ENCODE measurements at places on chromosomes 6 and 20.

- no peak for DNase-seq
Measured at GRCh38 chr6:20722455-20722854, 188.2 kb downstream of the CDKAL1 start.

DNA sequence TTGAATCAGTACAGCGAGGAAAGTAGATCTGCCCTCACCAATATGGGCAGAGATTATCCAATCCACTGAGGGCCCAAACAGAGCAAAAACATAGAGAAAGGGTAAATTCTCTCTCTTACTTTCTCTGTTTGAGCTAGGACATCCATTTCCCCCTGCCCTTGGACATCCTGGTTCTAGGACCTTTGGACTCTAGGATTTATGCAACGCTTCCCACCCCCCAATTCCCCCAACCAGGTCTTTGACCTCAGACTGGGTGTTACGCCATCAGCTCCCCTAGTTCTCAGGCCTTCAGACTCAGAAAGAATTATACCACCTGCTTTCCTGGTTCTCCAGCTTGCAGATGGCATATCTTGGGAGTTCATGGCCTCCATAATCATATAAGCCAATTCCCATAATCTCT, 10.2 kb upstream of the B3GAT2 start:
- no peak for DNase-seq

DNA sequence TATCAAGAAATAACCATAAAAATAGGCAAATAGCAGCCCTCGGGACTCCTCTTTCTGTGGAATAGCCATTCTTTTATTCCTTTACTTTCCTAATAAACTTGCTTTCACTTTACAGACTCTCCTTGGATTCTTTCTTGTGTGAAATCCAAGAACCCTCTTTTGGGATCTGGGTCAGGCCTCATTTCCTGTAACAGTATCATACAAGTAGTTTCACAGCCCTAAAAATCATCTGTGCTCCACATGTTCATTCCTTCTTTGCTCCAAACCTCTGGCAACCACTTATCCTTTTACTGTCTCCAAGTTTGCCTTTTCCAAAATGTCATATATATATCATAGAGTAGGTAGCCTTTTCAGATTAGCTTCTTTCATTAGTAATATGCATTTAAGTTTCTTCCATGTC, 13.5 kb upstream of the NT5E start:
- DNase-seq = no peak

GRCh38 chr20:4266183-4266582, 250.8 kb upstream of the RNF24 start:
- DNase-seq = no peak

- no peak for DNase-seq
Measured at GRCh38 chr6:33716890-33717632, 5.6 kb upstream of the UQCC2 start.

GRCh38 chr20:30288346-30288745, 969.1 kb upstream of the DEFB115 start:
- no peak for DNase-seq

- DNase-seq = no peak
Measured at GRCh38 chr6:35080016-35080680, 61.0 kb downstream of the TCP11 start.

- DNase-seq = no peak
Measured at GRCh38 chr6:87705070-87705691, 3.1 kb upstream of the AKIRIN2 start.

GRCh38 chr6:131640100-131640499, 3.0 kb downstream of the ENPP3 start:
- DNase-seq = no peak

- DNase-seq = no peak
Measured at GRCh38 chr6:155036907-155037306, 41.8 kb downstream of the TIAM2 start.

DNA sequence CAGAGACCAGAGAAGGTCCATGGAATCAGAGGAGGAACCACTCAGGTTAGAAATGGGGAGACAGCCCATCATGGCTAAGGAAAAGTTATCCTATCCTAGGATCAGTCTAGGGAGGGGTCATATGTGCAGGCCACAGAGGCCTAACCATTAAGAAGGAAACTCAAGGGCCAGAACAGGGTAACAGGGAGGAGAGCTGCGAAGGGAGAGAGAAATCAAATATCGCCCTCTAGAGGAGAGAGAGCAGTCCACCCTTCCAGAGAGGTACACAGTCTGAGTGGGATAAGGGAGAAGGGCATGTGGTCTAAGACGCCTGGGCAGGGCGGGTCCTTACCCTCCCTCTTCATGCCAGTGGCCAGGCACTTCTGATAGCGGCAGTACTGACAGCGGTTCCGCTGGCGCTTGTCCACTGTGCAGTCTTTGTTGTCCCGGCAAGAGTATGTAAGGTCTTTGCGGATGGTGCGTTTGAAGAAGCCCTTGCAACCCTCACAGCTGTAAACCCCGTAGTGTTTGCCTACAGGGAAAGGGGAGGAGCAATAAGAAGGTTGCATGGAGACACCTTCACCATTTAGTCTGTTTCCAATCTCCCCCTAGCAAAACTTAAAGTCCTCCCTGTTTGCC, 2.9 kb downstream of the RXRB start:
- DNase-seq = peak; percentile 32

DNA sequence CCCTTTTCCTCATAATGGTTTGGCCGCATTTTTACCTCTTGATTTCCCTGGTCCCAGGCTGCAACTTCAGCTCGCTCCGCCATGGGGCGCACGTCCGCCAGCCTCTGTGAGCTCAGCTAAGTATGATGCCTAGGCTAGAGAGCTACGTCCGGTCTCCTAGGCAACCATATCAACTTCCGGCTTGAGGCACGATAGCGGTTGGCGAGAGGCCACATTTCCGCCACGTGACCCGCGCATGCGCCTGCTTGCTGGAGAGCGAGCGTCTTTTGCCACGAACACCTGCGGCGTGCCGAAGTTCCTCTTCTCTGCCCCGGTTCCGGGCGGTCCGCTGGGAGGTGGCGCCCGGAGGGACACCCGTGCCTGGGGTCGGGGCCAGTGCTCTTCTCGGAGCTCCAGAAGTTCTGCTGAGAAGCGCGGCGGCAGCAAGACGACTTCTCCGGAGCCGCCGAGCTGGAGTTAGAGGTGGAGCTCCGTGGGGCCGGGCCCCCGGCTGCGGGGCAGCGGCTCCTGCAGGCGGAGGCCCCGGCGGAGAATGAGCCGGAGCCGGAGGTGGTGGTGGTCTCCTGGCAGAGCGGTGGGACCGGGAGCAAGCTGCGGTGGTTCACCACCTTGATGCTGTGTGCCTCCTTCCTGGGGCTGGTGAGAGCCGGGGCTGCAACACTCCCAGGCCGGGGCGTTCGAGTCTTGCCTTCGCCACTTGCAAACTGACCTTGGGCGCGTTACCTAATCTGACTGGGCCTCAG, 172.0 kb downstream of the SLC16A10 start:
- DNase-seq = peak; percentile 98

DNA sequence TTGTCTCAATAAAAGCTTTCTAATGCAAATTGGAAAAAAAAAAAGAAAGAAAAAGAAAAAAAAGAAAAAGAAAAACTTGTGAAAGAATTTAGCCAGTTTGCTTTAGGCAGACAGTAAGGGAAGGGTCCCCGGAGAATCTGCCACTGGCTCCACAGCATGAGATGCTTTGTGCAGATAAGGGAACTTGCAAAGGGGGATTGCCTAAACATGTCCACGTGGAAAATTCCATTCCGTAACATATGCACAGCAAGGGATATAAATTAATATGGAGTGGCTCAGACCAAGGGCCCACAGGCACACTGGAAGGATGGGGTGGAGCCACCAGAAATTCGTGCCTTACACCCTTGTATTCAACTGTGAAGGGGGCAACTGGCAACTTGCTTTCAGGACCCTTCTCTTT, 45.4 kb downstream of the MKKS start:
- DNase-seq = no peak

DNA sequence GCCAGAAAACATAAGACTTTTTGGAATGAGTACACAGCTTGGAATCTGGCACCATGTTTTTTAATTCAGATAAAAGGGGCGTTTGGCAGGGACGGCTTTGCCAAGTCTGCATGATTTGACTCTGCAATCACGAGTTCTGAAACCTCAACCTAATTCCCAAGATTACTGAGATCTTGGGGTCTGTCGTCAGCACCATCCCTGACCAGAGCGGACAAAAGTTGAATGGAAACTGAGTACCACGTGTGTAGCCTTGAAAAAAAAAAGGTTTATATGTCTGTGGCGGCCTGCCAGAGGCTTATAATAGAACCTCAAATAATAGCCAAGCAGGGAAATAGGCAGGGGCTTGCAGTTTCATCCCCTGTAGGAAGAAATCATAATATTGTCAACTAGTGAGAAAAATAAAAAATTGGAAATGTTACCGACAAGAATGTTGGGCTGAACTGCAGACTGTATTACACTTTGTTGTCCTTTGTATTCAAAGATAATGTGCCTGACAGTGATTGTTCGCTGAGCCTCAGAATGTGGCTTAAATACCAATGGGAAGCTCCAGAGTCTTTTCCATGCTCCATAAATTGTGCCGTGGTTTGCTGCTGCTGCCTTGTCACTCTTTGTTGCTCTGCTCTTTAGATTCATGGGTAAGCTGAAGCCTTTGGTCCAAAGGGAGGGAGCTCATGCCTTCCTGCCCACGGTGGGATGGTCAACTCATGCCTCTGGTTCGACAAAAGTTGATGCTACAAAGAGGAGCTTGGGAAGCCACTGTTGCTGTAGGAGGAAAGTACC, 118.8 kb upstream of the ARID1B start:
- peak; percentile 31 for DNase-seq

DNA sequence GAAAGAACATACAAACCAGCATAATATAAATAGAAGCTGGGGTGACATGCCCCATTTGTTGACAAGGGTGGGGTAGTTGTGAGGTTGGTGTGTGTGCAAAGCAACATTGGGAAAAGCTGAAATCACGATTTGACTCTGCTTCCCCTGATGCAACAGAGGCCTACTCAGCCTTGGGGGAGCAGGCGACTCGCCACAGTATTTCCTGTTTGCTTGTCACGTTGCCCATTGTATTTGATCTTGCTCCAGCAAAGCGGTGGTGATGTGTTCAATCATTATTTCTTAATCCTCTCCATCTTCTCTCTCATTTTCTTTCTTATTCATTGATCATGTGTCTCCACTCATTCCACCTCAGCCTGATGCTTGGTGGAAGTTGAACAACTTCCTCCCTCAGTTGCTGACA, 165.8 kb upstream of the CITED2 start:
- no peak for DNase-seq

GRCh38 chr6:167528239-167528638, 203.4 kb downstream of the TTLL2 start:
- no peak for DNase-seq

GRCh38 chr6:74598462-74599393, 607.1 kb downstream of the COL12A1 start:
- DNase-seq = no peak

- DNase-seq = no peak
Measured at GRCh38 chr6:93927731-93928130, 508.4 kb upstream of the EPHA7 start.

DNA sequence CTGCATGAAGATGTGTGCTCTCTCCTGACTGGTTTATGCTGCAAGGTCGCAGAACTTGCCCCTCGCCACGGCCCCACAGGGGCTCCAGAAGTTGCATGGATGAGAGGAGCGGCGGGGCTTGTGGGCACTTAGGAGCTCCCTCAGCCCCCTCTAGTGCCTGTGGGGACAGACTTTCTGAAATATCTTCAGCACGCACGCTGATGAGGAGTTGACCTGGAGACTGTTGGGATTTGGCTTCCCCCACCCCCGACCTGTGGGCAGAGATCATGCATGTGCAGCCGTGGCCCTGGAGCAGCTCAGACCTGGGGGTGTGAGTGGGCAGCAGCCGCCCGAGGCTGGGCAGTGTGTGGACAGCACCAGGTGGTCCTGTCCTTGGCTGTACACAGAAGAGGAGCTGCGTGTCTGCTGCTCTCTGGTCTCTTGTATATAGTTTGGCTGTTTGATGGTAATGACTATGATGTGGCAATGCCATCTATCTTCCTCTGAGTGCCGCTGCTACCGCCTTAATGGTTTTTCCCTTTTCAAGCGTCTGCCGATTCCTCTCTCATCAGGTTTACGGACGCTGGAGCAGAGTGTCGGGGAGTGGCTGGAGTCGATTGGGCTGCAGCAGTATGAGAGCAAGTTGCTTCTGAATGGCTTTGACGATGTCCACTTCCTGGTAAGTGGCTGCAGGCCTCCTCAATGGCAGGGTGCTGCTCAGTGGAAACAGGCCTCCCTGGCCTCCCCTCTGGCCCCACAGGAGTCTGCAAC, 81.4 kb downstream of the TCP11 start:
- no peak for DNase-seq

- DNase-seq = no peak
Measured at GRCh38 chr20:56249956-56250355, 1.4 kb downstream of the MC3R start.

Measured in amniotic stem cell (primary cell).